Fibroblast of skin of scalp (primary cell): ENCODE measurements at places on chromosomes 11 and 22.
A peak's percentile ranks its signal among the peaks of the same experiment; 100 is the strongest.

DNA sequence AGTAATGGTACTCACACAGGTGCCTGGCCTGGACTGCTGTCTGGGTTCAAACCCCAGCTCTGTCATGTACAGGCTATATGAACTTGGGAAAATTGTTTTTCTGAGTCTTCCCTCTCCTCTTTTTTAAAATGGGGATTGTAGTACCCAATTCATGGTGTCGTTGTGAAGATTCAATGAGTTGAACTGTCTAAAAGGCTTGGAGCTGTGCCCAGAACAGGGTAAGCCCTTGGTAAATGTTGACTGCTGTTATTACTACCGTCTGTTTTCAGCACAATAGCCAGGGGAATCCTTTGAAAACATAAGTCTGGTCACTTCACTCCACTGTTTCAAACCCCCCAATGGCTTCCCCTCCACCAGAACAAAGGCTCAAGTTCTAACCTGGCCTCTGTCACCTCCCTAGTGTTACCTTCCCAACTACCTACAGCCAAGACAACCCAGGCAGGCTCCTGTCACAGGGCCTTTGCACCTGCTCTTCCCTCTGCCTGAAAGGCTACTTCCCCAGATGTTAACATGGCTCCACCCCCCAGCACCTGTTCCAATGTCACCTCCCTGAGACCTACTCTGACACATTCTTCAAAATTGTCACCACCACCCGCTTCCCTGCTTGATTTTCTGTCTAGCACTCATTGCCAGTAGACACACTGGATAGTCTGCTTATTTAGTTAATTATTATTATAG lies 152.8 kb downstream of the CHST1 start:
- no peak for DNase-seq

DNA sequence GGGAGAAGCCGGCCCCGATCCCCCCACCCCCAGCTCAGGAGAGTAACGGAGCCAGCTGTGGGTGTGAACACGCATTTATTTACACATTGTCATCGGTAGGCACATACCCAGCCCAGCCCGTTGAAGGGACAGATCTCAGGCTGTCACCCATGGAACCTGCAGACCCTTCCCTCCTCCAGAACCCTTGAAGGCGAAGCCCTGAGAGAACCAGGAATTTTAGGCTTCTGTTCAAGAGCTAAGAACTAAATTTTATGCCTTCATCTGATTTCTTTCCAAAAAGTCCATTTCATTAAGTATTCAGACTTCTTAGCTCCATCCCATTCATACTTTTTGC lies 379 bp upstream of the BRMS1 start:
- no peak for DNase-seq

DNA sequence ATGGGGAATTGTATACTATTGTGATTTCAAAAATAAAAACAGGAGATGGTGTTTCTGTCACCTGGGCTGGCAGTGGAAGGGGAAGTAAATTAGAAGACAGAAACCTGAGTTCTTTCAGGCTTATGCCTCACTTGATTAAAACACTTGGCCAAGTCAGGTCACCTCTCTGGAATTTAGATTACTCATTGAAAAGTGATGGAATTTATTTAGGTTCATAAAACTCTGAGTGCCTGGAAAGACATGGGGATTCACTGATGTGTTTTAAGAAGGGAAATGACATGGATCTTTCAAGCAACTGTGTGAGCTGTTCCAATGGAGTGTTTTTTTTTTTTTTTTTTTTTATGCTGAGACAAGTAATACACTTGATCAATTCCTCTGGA lies 400.1 kb downstream of the TMEM135 start:
- DNase-seq = peak; percentile 83

GRCh38 chr22:37442537-37442936 lies 15.3 kb upstream of the ELFN2 start:
- peak; percentile 29 for DNase-seq

GRCh38 chr11:108939135-108939534 lies 274.3 kb downstream of the DDX10 start:
- no peak for DNase-seq

- no peak for DNase-seq
These were observed 167.2 kb downstream of the SWAP70 start for GRCh38 chr11:9831122-9831521.

GRCh38 chr11:57210781-57211180 lies 26.3 kb downstream of the APLNR start:
- DNase-seq = no peak

DNA sequence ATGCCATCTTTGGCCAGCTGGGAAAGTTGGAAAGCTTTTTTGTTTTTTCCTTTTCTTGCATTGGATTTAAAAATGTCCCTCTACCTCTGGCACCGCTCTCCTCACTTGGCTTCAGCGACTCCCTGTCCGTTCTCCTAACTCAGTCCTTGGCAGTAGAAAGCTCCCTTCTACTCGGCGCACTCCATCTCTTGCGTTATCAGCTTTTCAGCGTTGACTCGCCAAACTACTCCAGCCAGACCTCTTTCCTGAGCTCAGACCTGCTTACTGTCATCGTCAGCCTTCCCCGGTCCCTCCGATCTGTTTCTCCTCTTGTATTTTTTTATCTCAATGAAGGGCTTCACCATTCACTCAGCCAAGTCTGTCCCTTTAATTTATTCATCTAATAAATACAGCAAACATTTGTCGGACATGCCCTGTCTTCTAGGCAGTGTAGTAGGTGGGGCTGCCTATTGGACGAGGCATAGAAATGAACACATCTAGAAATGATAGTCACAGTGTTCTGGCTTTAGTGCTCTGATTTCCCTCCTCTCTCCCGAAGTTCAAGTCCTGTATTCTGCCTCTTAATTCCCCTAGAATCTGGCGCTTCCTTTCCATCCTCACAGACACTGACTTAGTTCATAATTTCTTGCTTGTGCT lies 839 bp downstream of the CEP164 start:
- DNase-seq = peak; percentile 28

DNA sequence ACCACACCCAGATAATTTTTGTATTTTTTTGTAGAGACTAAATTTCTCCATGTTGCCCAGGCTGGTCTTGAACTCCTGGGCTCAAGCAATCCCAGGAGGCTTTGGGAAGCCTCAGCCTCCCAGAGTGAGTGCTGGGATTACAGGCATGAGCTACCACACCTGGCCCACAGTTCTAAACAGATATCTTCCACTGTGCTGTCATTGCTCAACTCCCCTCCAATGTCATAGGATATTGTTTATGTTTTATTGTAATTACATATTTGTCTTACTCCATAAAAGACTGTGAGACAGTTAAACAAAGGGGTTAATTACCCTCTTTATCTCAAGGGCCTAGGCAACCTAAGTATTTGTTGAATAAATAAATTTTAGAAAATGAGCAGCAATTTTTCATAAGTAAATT lies 204.2 kb downstream of the GRM5 start:
- DNase-seq = no peak

GRCh38 chr11:121338536-121338935 lies 46.0 kb downstream of the SC5D start:
- DNase-seq = no peak

- DNase-seq = no peak
These were observed 71.1 kb downstream of the TTC28 start for GRCh38 chr22:28608546-28608945.

DNA sequence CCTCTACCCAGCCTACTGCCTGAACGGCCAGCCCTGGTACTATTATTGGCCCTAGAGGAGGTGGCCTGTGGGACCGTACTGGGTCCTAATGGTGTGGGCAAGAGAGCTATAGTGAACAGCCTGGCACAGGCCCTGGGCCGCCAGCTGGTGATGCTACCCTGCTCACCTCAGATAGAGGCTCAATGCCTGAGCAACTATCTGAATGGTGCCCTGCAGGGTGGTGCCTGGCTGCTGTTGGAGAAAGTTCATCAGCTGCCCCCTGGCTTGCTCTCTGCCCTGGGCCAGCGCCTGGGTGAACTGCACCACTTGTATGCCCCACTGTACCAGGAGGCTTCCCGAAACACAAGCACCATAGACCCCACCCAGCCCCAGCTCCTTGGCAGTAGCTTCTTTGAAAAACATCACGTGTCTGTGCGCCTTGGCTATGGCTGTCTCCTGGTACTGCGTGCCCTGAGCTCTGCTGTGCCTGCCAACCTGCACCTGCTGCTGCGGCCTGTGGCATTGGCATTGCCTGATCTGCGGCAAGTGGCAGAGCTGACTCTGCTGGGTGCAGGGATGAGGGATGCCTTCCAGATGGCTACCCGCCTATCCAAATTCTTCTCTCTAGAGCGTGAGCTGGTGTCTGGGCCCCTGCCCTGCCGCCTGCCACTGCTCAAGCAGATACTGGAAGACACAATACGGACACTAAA lies 49.0 kb downstream of the DNHD1 start:
- no peak for DNase-seq

DNA sequence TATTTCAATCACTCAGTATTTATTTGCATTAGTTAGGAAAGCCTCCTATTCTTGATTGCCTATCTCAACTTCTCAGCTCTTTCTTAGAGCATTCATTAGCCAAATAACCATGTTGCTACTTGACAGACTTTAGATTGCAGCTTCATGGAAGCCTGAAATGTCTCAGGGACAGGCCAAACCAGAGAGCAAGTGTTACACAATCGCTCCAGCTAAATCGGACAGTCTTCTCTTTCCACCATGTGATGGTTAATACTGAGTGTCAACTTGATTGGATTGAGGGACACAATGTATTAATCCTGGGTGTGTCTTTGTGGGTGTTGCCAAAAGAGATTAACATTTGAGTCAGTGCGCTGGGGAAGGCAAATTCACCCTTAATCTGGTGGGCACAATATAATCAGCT lies 106.5 kb upstream of the DRD2 start:
- no peak for DNase-seq

DNA sequence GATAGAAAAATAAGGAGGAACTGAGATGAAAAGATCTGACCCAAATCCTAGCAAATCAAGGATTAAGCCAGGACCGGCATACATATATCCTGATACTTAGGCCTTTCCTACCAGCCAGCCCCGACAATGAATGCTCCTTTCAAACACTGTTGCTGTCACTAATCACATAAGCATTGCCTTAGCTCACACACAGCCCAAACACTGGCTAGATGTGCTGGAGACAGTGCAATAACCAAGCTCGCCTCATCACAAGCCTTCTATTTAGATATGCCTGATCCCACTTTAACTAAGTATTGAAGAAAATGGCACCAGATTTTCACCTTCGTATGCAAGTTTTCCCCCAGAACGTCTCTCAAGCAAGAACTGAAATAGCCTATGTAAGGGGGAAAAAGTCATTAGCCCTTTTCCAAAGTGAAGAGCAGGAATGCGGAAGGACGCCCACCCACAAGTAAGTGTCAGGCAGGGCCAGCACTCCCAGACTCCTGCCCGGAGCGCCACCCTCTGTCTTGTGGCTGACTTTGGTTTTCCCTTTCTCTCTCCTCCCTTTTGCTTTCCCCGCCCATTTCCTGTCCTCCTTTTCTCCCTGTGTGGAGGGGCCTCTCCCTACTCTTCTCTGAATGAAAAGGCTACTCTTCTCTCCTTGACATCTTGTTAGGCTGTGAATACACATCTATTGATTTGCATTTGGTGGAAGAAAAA lies 8.9 kb upstream of the OPCML start:
- DNase-seq = no peak

GRCh38 chr11:34864424-34864823 lies 51.8 kb downstream of the APIP start:
- DNase-seq = no peak

DNA sequence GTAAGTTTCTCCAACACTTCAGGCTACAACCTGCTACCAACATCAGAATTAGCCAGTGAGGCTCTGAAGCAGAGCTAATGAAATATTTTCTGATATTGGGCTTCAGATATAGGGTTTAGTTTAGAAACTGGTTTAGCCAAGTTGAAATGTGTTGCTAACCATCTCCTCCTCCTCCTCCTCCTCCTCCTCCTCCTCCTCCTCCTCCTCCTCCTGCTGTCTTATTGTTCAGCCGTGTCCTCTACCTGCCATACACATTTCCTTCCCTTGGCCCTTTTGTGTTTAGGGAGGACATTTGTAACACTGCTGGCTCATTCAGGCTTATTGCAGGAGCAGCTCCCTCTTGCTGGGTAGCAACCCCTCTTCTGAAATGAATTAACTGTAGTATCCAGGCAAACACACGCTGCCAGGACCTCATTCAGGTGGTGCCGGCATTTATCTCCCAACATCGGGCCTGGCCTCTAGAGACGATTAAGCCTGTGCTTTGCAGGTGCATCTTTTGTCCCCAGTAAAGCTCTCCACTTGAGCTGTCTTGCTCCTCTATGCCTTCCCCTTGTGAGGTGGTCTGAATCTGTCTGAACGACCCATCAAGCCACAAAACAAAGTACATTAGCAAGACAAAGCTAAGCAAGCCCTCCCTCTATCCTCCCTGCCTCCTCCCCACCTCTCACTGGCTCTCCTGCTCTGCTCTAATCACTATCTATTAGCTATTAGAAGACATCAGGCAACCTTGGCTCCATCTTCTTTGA lies 82.9 kb downstream of the KCNJ1 start:
- DNase-seq = no peak

DNA sequence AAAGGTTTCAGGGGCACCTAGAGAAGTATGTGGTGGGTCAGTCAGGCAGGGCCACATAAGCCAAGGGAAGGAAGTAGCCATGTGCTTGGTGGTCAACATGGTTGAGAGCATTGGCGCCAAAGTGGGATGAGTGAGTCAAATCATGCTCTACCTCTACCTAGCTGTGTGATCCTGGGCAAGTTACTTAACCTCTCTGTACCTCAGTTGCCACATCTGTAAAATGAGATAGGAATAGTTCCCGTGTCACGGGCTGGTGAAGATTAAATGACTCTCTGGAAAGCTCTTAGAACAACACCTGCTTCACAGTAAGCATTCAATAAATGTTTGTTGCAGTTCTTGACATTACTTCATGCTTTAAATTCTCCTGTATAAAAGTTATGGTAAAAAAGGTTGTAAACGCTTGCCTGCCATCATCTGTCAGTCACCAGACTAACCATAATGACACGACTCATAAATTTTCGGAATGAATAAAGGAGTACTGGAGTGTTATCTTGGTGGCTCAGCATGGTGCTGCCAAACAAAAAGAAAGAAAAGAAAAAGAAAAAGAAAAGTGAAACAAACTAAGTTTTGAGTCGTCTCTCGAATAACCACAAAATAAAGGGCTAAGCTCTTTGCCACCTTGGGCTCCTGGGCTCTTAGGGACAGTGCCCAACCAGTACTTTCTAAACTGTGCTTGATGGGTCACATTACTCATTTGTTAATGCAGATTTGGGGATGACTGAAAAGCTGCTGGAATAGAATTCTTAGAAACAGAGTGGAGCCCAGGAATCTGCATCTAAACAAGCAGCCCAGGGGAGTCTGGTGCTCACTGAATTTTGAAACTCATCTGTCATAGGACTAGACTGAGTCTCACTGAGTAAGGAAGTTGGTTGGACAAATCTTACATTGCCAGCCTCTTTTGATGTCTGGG lies 107.6 kb downstream of the LDLRAD3 start:
- no peak for DNase-seq

DNA sequence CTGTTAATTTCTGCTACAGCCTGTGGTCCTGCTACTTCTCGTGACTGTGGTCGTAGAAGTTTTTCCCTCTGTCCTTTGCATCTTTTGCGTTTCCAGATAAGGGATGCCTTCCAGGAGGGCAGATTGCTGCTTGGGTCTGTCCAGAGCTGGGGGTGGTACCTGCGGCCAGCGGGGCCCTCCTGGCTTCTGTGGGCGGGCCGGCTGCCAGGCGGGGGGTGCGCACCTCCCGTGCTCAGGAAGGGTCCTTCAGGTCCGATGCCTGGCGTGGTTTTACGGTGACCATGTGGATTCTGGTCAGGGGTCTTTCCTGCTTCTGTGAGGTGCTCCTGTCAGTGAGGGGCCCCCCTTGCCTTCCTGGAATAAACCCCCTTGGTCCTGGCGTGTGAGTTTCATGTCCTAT lies 84.8 kb downstream of the KCNQ1 start:
- no peak for DNase-seq
